Stimulated activated CD8-positive, alpha-beta memory T cell treated with anti-CD3 and anti-CD28 coated beads, Interleukin-15, amount 100 ng/mL, for 1 hour (primary cell): ENCODE measurements at places on chromosomes 12 and 14.

- no peak for DNase-seq
Observed at GRCh38 chr14:99679111-99679510, 5.0 kb upstream of the CYP46A1 start.

GRCh38 chr12:6452245-6452943, 552 bp downstream of the TAPBPL start:
- no peak for DNase-seq

DNA sequence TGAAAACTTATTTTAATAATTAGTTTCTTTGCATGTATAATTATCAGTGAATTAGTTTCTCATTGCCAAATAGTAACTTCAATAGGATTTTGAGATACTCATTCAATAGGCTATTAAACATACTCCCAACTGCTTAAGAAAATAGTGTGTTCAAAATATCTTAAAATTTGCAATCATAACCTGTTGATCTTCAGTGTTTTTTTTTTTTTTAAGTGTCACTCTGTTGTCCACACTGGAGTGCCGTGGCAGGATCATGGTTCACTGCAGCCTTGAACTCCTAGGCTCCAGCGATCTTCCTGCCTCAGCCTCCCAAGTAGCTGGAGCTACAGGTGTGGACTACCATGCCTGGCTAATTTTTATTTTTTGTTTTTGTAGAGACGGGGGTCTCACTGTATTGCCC, 1.5 kb upstream of the YARS2 start:
- no peak for DNase-seq

- no peak for DNase-seq
Observed at GRCh38 chr12:65122703-65123102, 1.6 kb upstream of the WIF1 start.

DNA sequence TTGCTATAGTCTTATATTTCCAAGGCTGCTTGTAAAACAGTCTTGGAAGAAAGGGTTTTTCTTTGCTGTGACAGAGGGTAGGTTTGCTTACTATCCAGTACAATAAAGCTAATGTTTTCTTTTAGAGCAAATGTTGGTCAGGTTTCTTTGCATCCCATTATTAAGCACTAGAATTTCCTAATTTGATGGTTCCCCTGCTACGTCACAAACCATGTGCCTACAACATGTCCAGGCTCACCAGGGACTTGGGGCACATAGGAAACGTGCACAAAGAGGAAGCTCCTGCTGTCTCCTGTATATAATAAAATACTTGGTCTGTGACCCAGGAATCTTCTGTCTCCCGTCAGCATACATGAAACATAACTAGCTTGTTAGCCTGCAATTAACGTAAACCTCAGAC, 486.3 kb upstream of the LRFN5 start:
- no peak for DNase-seq

GRCh38 chr14:29857551-29857950, 70.1 kb downstream of the PRKD1 start:
- no peak for DNase-seq

- DNase-seq = no peak
Observed at GRCh38 chr12:65656891-65657351, 167.4 kb upstream of the HMGA2 start.

- no peak for DNase-seq
Observed at GRCh38 chr14:39264057-39264456, 30.3 kb downstream of the MIA2 start.

- DNase-seq = no peak
Observed at GRCh38 chr12:62621101-62621638, 154.5 kb downstream of the MON2 start.

GRCh38 chr12:100737168-100737567, 57.4 kb upstream of the ANO4 start:
- DNase-seq = no peak

DNA sequence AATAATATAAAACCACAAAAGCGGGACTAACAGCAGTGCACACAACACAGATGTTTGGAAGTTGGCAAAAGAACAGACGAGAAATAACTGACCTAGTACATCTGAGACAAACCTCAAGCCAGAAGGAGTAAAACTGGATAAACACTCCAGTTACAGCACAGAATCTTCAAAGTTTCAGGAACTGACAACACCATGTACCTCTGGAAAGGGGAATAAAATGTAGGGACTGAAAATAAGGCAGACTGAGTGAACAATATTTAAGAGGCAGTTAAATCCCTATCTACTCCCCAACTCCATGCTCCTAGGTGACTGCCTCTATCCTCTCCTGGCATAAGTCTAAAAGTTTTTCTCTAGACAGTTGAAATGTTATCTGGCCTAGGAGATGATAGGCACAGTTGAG, 57.9 kb downstream of the ZFYVE21 start:
- no peak for DNase-seq

DNA sequence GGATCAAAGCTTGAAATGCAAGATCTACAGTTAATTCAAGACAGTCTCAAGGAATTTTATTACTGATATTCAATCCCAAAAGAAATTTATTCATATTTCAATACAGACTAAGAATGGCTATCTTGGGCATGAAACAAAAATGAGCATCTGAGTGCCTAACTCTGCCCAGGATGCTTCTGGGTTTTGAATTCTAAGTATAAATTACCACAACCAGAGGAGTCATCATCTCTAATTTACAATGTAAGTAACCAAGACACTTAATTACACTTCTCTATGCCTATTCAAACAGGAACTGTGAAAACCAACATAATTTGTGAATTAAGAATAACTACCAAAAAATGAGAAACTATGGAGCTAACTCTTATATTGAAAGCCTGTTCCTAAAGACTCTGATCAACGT, 14.1 kb downstream of the OSBPL8 start:
- no peak for DNase-seq

- no peak for DNase-seq
Observed at GRCh38 chr12:94586589-94587259, 63.6 kb downstream of the TMCC3 start.

GRCh38 chr14:33290641-33291040, 352.0 kb downstream of the NPAS3 start:
- DNase-seq = no peak

- DNase-seq = no peak
Observed at GRCh38 chr14:28656704-28657255, 109.8 kb upstream of the FOXG1 start.

- DNase-seq = no peak
Observed at GRCh38 chr14:29885988-29886387, 41.7 kb downstream of the PRKD1 start.

DNA sequence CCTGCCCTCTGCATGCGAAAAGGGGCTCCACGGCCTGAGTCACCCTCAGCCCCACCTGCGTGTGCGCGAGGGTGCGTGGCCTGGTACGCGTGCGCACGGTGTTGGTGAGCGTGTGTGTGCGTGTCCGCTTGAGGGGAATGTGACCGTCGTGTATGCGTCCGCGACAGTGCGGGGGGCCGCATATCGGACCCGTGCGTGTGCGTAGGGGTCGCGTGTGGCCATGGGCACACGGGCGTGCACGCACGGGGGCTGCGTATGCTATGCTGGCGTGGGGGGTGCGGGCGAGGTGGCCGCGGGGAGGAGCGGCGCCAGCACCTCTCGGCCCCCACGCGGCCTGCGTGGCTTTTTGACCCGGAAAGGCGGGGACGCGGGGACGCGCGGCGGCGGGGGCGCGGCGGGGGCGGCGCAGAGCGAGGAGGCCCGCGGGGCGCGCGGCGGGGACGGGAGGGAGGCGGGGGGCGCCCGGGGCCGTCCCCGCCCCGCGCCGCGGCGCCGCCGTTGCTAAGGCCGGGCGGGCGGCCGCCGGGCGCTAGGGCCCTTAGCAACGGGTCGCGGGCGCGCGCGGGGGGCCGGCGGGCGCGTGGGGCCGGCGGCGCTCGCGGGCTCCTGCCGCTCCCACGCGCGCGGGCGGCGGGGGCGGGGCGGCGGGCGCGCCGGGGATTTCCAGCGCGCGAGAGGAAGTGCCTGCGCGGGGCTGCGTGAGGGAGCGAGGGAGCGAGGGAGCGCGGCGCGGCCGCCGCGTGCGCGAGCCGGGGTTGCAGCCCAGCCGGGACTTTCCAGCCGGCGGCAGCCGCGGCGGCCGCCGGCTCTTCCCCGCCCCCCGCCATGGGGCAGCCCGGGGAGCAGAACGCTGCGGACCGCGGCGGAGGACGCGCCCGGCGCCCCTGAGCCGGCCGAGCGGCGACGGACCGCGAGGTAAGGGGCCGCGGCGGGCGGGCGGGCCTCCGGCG, at the start of gene TRAF3:
TSS of gene TRAF3 (plus strand) at position 689 of the 950 bp plus-strand sequence. CDS start 92,753 bp downstream, outside the sequence.
- DNase-seq = peak; percentile 66

DNA sequence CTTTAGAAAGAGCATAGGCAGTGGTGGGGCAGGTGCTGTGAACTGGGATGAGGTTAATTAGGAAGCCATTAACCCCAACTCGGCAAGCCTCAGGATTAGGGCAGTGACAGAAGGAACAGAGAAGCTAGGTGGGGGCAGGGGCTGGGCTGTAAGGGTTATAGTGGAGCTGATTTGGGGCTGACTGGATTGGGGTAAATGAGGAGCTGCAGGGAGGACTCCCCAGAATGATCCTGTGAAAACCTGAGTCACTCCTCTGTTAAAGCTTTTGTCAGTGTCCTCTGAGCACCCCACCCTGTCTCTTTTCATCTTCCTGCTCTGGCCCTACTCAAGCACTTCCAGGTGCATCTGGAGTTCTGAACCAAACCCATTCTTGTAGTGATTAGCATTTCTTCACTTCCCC, 4.4 kb downstream of the KLC1 start:
- DNase-seq = no peak

GRCh38 chr12:16096273-16096849, 181.1 kb downstream of the SLC15A5 start:
- DNase-seq = no peak

- no peak for DNase-seq
Observed at GRCh38 chr12:53484686-53485575, 14.3 kb downstream of the MAP3K12 start.

DNA sequence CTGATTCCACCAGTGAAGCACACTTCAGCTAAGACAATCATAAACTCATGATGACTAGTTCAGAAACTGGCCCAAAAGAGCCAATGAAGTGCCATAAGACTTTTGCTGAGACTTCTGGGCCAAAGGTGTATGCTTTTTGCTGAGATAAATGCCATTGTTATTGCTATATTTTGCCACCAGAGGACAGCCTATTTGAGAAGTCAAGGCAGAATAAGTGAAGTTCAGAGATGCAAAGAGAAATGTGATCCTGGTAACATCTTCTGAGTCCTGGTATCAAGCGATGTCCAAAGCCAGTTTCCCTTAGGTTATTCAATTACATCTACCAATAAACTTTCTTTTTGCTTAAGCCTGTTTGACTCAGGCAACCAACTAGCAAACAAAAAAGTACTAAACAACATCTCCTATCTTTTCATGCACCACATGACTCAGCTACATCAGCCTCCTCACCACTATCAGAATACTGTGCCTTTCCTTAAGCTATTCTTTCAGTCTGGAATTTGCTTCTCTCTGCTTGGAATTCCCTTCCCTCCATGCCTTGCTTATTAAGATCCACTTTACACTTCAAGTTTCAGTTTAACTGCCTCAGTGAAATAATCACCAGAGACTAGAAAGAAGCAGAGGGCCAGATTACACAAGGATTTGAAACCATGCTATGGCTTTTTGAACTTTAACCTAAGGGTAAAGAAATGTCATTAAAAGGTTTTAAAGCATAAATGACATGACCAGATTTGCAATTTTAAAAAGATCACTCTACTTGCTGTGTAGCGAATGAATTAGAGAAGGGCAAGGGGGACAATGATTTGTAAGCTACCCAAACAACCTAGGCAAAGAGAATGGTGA, 14.0 kb downstream of the CRY1 start:
- DNase-seq = no peak

DNA sequence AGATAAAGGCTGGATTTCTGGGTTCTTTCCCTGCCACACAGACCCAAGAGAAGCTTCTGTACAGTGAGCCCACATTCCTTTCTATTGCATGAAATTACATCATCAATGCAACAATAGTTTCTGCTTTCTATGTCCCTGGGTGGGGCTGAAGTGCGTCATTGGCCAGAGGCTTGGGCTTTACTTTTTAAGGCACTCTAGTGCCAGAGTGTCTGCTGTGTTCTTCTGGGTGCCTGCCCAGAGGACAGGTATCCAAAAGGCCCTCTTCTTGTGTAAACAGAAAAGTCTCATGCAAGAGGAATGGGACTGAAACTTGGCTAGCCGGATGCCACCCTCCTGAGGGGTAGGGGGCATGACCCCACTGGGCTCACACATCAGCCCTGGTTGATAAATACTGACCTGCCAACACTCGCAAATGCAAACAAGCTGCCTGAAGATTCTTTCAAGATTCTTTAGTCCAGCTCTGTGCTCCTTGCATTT, 5.9 kb downstream of the KRT86 start:
- DNase-seq = no peak

GRCh38 chr12:115597157-115597712, 680.3 kb downstream of the MED13L start:
- no peak for DNase-seq

GRCh38 chr12:93902736-93903562, 225.8 kb downstream of the CRADD start:
- DNase-seq = no peak

- DNase-seq = no peak
Observed at GRCh38 chr12:117053597-117054201, 45.5 kb downstream of the TESC start.

- peak; percentile 51 for DNase-seq
Observed at GRCh38 chr12:76558684-76559399, 729 bp downstream of the OSBPL8 start.

- no peak for DNase-seq
Observed at GRCh38 chr14:51093371-51094281, 1.3 kb downstream of the TRIM9 start.

- DNase-seq = no peak
Observed at GRCh38 chr14:104101086-104101621, 15.7 kb downstream of the ASPG start.

DNA sequence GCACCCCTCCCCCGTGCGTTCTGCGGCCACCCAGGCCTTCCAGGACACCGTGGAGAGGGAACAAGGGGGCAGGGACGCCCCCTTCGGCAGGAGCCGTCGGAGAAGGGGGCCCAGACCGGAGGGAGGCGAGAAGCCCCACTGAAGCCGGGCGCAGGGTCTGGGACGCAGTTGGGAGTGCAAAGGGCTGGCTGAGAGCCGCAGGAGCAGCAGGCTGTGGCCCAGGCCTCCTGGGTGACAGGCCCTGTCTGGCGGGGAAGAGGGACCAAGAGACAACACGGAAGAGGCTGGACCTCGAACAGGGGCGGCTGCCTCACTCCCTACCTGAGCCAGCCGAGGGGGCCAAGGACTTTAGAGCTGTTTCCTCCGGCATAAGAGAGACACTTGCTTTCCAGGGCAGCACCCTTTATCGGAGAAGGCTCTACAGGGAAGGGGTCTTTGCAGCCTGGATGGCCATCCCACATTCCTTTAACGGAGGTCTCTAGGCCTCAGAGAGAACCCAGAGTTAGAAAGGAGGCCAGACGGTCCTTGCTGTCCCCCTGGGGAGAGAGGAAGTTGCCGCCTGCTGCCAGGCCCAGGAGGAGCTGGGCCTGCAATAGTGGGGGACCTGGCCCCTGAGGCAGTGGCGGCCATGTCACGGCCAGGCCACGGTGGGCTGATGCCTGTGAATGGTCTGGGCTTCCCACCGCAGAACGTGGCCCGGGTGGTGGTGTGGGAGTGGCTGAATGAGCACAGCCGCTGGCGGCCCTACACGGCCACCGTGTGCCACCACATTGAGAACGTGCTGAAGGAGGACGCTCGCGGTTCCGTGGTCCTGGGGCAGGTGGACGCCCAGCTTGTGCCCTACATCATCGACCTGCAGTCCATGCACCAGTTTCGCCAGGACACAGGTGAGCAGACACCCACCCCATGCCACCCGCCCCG, 1.3 kb downstream of the DTX1 start:
- DNase-seq = no peak

GRCh38 chr14:103656031-103656755, 27.2 kb downstream of the KLC1 start:
- DNase-seq = no peak
